ENCODE measurements at places on chromosomes 13 and 19.

DNA sequence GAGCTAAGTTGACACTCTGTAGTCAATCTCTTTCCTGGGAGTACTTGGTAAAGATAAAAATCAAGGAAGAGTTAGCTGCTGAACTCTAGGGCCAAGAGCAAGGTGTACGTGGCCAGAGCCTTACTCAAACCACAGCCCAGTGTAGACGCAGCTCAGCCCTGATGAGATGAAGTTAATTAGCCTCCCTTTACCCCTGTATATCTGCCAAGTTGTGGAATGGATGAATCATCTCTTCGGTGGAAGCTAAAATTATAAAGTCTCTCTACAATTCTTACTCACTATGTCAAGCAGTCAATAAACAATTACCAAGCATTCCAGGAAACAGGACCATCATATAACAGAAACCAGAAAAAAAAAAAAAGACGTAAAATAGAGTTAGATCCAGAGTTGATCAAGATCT, 146.9 kb upstream of the UFM1 start:
- DNase-seq, result no peak

- peak; percentile 58 for DNase-seq
These were observed 7.8 kb downstream of the ACTN4 start for GRCh38 chr19:38655148-38655824.

- DNase-seq, result no peak
These were observed 10.4 kb upstream of the LYPD5 start for GRCh38 chr19:43812688-43813087.

- DNase-seq, result no peak
These were observed 53.6 kb downstream of the GADD45B start for GRCh38 chr19:2529473-2529918.

GRCh38 chr19:6590827-6591319, at the start of gene CD70:
TSS of gene CD70 (minus strand) at chr19:6591150. CDS start at chr19:6591002, 148 bp downstream.
- peak; percentile 45 for DNase-seq

DNA sequence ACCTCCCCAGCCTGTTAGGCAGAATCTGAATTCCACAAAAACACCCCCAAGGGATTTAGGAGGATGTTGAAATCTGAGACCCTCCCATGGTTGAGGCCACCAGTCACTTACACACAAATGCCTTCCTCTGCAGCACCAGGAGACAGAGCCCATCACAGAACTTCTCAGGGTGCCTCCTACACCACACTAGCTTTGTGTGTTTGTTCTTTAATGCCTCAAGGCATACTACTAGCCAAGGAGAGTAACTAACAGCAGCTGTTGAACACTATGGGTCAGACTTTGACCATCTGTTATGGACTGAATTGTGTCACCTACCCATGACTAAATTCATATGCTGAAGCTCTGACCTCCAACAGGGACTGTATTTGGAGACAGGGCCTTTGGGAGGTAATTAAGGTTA, 9.5 kb upstream of the MED26 start:
- no peak for DNase-seq

DNA sequence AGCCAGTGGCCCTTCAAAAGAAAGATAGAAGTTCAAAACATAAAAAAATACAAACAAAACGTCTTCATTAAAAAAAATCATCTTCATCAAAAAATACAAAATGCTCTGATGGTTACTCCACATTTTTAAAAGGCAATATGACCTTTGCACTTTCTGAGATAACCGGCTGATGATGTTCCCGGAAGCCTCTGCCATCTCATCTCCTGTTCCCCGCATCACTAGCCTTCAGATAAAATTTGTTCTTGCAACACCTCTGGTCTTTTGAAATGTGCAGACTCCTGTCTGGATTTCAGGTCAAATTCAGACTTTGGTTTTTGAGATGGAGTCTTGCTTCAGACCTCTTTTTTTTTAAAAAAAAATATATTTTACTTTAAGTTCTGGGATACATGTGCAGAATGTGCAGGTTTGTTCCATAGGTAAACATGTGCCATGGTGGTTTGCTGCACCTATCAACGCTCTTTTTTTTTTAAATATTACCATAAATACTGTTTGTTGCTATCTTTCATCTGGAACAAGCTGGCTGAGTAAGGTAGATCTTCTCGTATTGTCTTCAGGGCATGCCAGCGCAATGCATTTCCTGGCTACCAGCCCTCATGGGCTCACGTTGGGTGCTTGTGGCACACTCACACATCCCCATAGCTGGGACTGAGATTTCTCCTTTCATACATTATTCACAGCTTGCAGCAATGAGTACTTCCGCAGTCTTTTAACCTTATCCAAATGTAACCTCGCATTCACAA, 418.9 kb upstream of the ARGLU1 start:
- DNase-seq, result no peak

- no peak for DNase-seq
These were observed 419.3 kb upstream of the GPC6 start for GRCh38 chr13:92807353-92807752.

DNA sequence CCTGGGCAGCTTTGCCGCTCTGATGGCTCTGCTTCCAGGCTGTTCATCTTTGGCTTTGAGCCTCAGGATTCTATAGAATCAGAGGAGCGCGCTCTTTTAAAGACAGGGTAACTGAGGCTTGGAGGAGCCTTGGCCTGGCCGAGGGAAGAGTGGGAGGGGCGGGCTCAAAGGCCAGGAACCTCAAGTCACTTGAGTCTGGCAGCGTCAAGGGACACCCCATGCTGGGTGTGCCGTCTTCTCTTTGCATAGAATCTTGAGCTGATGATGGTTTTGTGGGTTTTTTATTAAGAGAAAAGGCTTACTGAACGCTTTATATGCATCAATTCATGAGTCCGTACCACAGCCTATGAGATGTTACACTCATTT, 1.1 kb downstream of the PGLS start:
- no peak for DNase-seq

- no peak for DNase-seq
These were observed 133.1 kb upstream of the ZNF91 start for GRCh38 chr19:23528376-23528775.

DNA sequence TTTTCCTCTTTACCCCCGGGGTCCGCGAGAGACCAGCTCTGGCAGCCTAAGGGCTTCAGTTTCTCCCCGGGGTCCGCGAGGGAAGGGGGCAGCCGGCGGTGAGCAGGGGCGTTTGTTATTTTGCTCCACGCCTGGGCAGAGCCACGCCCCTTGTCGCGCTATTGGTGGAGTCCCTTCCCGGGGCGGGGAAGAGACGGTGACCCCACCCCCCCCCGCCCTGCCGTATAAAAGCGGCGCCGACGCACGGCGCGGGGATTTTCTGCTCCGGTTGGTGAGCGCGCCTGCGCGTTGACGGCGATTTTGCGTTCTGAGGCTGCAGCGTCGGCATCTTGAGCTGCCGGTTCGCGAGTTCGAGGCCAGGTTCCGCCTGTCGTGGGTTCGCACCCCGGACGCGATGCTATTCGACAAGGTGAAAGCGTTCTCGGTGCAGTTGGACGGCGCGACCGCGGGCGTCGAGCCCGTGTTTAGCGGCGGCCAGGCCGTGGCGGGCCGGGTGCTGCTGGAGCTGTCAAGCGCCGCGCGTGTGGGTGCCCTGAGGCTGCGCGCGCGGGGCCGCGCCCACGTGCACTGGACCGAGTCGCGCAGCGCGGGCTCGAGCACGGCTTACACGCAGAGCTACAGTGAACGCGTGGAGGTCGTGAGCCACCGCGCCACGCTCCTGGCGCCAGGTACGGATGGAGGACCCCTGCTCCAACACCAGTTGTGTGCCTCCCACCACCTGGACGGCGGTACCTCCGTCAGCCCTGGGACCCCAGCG, at the start of gene ARRDC2:
TSS of gene ARRDC2 (plus strand) at position 254 of the 757 bp plus-strand sequence. CDS start at position 395, 141 bp downstream.
- DNase-seq, result peak; percentile 88

GRCh38 chr13:46057256-46058015, 4.9 kb upstream of the ZC3H13 start:
- DNase-seq, result no peak

- DNase-seq, result peak; percentile 51
These were observed 751 bp downstream of the ZNF584 start for GRCh38 chr19:58409010-58409790.

GRCh38 chr19:2578391-2578890, 102.5 kb downstream of the GADD45B start:
- no peak for DNase-seq

- DNase-seq, result no peak
These were observed 4.1 kb downstream of the PCDH17 start for GRCh38 chr13:57635541-57636085.

- DNase-seq, result no peak
These were observed 79.6 kb upstream of the DOCK9 start for GRCh38 chr13:99057310-99057975.

- DNase-seq, result no peak
These were observed 3.9 kb downstream of the LACC1 start for GRCh38 chr13:43883631-43884030.

DNA sequence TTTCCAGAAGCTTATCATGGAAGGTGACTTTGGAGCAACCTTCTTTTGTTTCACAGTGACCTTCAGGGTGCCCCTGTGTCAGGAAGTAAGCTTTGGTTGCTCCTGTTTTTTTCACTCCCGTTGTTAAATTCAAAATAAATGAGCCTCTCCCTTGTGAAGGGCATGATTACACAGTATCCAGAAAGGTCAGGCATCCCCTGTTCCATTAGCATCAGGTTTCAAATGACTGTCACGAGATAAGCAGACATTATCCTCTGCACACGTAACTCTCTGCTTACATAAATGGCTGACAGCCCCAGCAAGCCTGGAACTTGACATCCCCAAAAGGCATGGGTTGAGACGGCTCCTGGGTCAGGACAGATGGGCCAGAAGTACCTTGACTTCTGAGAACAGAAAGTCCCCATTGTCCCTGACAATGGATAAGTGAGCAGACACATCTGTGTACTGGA, 52.0 kb downstream of the RAB20 start:
- DNase-seq, result no peak

GRCh38 chr13:48526286-48526685, 6.6 kb downstream of the RCBTB2 start:
- DNase-seq, result no peak

- DNase-seq, result no peak
These were observed 7.0 kb upstream of the HCN2 start for GRCh38 chr19:582497-583197.

DNA sequence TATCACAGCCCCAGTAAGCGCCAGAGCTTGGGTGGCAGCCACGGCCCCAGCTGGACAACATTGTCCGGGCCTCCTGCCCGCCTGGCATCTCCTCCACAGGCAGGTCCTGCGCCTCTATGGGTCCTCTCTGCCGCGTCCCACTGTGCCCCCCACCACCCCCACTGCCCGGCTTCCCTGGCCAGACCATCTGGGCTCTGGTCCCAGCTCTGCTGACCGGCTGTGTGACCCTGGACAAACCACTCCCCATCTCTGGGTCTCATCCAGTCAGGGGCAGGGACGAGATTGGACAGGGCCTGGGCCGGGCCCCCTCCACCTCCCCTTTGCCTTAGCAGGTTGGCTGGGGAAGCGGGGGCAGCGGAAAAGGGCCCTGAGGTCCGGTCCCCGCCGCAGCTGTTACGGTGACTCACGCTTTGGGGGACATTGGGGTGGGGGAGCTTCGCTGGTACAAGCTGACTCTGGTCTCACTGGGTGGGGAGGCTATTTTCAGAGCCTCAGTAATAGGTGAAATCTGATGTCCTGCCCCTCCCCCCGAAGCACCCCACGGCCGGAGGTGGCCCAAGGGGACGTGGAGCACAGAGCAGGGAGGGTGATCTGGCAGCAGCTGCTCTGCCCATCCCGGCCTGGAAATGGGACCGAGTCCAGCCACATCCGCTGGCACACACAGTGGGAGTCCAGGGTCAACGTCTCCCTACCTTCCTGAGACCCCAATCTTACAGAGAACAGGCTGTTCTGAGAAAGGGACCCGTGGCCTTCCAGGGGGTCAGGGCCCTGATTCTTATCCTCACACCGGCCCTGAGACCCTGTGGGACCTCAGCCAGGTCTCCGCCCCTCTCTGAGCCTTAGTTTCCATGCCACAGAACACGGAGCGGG, 9.1 kb downstream of the NFIC start:
- DNase-seq, result no peak

GRCh38 chr13:70714993-70715392, 606.7 kb upstream of the KLHL1 start:
- no peak for DNase-seq

- DNase-seq, result no peak
These were observed 35.5 kb upstream of the LPAR6 start for GRCh38 chr13:48448285-48448958.

- no peak for DNase-seq
These were observed 19.8 kb upstream of the ATP11A start for GRCh38 chr13:112669881-112670499.

DNA sequence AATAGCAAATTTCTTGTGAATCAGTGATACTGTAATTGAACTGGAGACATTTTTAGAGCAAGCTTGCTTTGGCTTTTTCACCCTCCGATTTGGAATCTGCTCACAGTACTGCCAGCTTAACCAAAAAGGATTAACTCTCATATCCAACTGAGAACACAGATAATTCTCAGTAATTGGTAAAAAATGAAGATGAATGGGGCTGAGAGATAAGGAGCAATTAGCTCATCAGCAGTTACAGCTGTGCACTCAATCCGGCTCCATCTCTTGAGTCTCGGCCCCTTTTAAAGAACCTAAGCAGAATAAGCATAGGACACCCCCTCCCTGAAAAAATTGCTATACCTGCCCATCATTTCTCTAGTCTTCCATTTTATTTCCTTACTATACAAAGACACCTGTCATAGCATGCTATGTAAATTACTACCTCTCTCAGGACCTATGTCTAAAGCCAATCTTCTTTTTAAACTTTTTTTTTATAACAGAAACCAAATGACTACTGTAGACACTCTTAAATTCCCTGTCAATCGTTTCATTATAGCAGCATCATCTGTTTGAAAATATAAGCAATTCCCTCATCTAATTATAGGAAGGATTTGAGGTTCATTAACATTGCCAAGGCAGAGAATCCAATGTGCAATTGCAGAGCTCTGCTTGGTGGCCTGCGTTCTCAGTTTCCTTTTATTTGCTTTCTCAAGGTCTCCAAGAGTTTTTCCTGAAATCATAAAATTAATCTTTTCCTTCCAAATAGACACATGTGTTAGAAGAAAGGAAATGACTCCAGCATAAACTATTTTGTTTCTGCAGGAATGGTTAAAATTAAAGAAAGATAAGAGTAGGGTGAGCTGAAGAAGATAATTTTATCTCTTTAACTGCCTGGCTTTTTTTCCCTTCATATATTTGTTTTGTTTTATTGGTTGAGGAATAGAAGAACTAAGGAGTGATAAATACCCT, 242.1 kb downstream of the DACH1 start:
- no peak for DNase-seq

GRCh38 chr13:110410936-110411687, 104.0 kb downstream of the COL4A2 start:
- DNase-seq, result no peak

DNA sequence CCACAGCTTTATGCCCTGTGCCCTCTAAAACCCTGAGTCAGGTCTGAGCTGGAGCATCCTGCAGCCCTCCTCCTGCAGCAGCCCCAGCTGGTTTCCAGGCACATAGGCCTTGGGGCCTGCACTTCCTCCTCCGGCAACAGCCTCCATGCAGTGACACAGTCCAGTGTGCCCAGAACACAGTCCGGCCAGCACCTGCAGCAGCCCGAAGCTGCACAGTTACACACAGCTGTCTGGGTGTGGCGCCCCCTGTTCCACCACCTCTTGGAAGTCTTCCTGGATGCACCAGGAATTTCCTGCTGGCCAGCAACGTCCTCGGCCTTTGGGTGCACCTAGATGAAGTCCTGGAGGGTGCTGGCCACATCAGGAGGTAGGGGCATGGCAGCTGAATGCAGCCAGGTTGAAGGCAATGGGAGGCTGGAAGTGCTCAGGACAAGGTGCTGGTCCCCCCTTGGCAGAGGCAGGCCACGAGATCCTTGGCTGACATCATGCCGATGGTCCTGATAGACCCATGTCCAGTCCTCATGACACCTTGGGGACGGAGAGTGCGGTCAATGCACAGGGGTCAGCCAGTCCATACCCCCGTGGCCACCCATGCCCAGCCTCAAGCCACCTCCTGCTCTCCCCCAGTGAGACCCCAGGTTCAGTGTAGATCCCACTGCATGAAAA, 27.1 kb upstream of the PARP4 start:
- DNase-seq, result no peak

GRCh38 chr19:48651683-48652048, 5.7 kb upstream of the CA11 start:
- DNase-seq, result no peak
